Stimulated activated CD8-positive, alpha-beta memory T cell treated with anti-CD3 and anti-CD28 coated beads, Interleukin-15, amount 100 ng/mL, for 48 hours (primary cell): ENCODE measurements at places on chromosomes 1 and 21.
A peak's percentile ranks its signal among the peaks of the same experiment; 100 is the strongest.

- no peak for DNase-seq
Measured at GRCh38 chr1:31574749-31575368, 1.5 kb upstream of the TINAGL1 start.

- DNase-seq = no peak
Measured at GRCh38 chr1:14718476-14718875, 120.0 kb downstream of the KAZN start.

DNA sequence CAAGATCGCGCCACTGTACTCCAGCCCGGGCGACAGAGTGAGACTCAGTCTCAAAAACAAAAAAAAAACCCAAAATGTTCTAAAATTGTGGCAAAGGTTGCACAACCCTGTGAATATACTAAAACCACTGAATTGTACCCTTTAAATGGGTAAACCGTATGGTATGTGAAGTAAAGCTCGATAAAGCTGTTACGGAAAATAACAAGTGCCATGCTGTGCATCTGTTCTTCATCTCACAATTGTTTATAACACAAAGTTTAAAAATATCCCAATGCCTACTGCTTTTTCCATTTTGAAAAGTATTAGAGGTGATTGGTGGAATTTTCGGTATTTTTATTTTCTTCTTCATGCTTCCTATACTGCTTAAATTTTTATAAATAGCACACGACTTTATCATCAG is 111.5 kb downstream of the ENAH start:
- DNase-seq = no peak

DNA sequence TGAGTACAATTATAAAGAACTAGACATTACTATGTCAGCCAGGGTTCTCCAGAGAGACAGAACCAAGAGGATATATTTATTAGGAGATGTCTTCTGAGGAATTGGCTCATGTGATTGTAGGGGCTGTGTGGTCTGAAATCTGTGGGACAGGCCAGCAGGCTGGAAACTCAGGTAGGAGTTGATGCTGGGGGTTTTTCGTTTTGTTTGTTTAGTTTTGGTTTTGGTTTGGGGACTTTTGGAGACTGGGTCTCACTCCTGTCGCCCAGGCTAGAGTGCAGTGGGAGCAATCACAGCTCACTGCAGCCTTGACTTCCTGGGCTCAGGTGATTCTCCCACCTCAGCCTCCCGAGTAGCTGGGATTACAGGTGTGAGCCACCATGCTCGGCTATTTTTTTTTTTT is 132.9 kb upstream of the ERRFI1 start:
- no peak for DNase-seq

DNA sequence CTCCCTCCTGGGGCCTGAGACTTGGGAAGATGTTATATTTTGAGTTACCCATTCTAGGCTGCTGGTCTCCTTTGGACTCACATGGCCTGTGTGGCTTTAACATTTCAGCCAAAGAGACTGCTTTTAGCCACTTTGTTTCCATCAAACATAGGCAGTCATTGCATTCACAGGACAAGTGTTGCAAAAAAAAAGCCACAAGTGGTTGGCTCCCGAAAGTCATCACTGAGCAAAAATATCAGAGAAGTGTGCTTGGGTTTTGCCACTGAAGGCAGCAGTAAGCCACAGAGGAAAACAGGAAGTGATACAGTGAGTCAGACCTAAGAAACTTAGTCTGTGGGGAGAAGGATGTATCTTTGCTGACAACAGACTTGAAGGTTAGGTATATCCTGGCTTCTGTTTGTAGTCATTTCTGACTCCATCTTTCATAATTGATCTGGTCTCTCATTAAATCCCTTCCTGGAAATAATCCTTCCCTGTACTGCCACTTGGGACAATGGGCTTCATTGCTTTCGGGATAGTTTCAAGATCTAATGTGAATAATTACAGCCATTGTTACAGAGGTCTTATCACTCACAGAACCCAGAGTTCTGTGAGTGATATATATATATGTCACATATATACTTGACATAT is 80.9 kb downstream of the COLGALT2 start:
- DNase-seq = peak; percentile 23

- no peak for DNase-seq
Measured at GRCh38 chr21:27683292-27683691, 716.4 kb upstream of the ADAMTS5 start.

GRCh38 chr1:222373216-222373615 is 174.7 kb downstream of the HHIPL2 start:
- DNase-seq = no peak

DNA sequence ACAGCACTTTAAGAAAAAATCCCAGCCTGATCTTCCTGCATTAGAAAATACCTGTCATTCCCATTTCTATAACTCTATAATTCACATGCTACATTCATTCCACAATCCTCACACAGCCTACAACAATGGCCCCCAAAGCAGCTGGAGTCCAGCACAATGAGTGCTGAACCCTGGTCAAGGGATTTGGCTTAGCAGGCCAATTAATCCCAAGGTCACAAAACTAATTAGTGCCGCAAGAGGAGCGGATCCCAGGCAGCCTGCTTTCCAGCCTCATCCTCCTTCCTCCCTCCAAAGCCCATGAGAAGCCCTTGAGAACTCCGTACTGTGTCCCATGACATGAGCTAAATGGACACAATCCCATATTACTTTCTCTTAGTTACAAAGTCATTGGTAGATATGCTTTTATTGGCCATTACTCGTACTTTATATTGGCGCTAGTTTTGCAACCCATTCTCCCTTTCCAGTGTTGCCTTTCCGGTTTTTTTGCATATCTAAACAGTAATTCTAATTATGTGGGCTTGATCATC is 94.8 kb downstream of the DAB1 start:
- no peak for DNase-seq
